ENCODE measurements at places on chromosomes 7 and 10.

GRCh38 chr7:18820981-18821380 lies 296.5 kb downstream of the TWIST1 start:
- no peak for DNase-seq

GRCh38 chr7:26627891-26628341 lies 236.5 kb downstream of the SKAP2 start:
- DNase-seq = no peak

GRCh38 chr10:81817596-81818170 lies 57.3 kb upstream of the NRG3 start:
- DNase-seq = no peak

GRCh38 chr7:132402096-132402495 lies 174.2 kb downstream of the PLXNA4 start:
- no peak for DNase-seq

DNA sequence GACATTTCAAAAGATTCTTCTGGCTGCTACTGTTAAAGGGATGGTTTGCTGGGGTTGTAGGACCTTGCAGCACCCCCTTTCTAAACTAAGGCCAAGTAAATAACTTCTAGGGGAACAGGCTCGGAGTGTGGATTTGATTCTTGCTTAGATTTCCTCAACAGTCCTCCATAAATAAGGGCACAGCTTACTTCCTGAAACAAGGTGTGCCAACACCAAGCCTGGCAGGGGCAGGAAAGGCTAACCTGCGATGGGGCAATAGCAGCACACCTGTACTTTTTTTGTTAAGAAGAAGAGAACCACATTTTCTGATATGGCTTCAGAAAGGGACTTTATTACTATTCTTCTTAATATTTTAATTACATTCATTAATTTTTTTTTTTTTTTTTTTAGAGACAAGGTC lies 121.9 kb downstream of the RNF216 start:
- DNase-seq = no peak

DNA sequence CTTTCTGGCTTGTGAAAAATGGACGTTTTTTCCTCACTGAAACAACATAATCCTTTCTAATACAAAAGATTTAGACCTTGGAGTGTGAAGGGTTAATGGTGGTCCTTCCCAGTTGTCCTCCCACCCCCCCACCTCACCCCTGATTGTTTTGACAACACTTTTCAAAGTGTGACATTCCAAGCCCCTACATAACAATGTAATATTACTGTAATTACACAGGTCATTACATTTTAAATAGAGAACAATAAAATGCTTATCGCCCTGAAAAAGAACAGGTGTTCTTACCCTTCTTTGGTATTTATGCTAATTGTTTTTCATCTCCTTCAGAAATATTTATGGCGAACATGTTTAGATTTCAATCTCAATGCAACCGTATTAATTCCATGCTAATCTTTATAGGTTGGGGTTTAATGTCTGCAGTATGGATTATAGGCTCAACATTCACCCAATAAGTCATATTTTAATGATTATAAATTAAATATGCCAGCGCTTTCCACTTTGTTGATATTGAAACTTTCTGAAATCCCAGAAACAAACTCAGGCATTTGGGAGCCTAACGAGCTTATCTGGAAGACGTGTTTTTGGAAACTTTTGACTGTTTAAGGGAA lies 5.0 kb downstream of the TCF7L2 start:
- DNase-seq = no peak

GRCh38 chr10:71756311-71757191 lies 16.8 kb downstream of the VSIR start:
- DNase-seq = no peak

GRCh38 chr10:96376483-96376882 lies 17.7 kb upstream of the OPALIN start:
- DNase-seq = no peak

GRCh38 chr10:74342991-74343390 lies 192.0 kb downstream of the ADK start:
- DNase-seq = no peak

GRCh38 chr7:3194501-3195141 lies 106.4 kb upstream of the SDK1 start:
- DNase-seq = no peak

GRCh38 chr7:44325811-44326241 lies 432 bp upstream of the CAMK2B start:
- DNase-seq = no peak

DNA sequence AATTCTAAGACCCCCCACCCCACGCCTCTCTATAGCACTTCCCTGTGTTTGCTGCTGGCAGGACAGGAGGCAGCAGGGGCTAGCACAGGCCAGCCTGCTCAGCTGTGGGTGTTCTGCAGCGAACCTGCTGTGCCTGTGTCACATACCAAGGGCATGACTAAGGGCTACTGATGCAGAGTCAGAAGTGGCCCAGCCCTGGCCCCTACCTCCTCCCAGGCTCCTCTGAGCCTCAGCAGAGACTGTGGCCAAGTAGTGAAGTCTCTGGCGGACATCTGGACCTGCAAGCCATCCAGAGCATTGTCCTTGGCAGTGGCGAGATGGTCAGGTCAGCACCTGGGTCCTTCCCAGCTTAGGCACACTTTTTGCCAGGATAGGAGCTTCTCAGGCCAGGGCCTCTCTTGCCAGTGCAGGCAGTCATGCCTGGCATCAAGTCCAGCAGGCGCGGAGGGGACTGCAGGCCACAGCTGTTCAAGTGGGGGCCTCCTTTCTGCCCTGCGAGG lies 116.3 kb upstream of the RET start:
- no peak for DNase-seq

DNA sequence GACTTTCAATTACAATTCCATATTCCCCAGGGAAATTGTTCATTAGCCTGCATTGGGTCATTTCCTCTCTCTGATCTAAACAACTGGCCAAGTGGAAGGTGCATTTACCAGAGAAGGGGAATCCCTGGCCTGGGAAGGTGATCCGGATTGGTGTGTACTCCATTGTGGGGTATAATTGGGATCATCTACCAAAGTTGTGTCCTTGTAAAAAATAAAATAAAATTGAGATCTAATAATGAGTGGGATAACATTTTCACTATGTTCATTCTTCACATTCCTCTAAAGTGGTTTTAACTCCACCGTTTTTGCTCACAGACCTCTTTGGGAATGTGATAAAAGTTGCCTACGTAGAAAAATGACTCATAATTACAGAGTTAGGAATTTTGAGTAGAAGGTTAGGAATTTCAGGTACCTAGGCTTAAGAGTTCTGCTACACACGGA lies 22.8 kb downstream of the ARL5B start:
- no peak for DNase-seq

DNA sequence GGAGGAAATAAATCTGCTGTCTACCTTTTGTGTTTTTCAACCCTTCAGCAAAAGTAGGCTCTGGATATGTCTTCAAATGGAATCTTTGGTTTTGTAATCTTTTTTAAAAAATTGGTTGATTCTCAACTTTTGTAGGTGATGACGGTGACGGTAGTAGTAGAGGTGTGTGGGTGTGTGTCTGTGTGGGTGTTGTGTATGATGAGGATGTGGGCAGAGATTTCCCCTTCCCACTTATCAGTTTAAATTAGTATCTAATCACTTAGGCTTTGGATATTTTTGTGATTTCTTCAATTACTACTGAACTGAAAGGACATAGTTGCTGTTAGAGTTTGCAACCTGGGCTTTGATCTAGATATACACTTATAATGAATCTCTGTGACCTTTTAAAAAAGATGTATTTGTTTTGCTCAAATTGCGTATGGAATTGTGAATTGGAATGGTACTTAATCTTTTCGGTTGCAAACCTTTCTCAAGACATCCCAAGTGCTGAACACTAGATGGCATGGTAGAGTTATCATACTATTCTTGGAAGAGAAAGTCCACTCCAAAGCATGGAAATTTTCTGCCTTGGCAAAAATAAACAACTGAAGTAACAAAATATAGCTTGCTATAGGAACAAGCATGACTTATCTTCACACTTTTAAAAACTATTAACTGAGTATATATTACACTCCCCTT lies 51.9 kb upstream of the A1CF start:
- DNase-seq = no peak

- no peak for DNase-seq
Observed at GRCh38 chr10:93440591-93441091, 41.5 kb downstream of the MYOF start.

GRCh38 chr10:69506834-69507713 lies 55.8 kb downstream of the TSPAN15 start:
- no peak for DNase-seq

DNA sequence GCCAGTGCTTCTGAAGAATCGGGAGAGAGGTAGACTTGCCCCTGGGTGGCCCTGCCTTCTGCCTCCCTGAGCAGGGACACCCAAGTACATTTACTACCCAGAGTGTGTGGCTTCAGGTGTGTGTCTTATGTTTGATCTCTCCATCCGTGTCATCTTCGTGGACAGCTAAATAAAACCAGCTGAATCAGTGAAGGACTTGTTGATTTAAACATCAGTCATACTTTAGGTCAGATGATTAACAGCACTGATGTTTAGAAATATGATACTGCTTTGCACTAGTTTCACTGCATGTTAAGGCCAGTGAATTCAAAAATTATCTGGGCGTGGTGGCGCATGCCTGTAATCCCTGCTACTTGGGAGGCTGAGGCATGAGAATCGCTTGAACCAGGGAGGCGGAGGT lies 4.0 kb downstream of the MTG1 start:
- DNase-seq = no peak

GRCh38 chr10:77261146-77261545 lies 376.5 kb downstream of the KCNMA1 start:
- DNase-seq = no peak

Measured in erythroblast (primary cell).